ENCODE measurements at places on chromosomes 4 and X. TPM values are rescaled to one million over a fixed set of nuclear protein-coding genes. Genes with fewer than 3 reads are reported as not detected.

The MAGEB1 gene
- total RNA-seq = not detected

The GABRQ gene
- total RNA-seq = 0.05 TPM

The SULT1B1 gene
- 4.3 TPM for total RNA-seq

The POLN gene
- 0.91 TPM for total RNA-seq

The PAGE2B gene
- 0.86 TPM for total RNA-seq

The POF1B gene
- 0.12 TPM for total RNA-seq

The CXorf38 gene
- total RNA-seq = 23.2 TPM
